ENCODE measurements at places on chromosomes 2 and 18.

DNA sequence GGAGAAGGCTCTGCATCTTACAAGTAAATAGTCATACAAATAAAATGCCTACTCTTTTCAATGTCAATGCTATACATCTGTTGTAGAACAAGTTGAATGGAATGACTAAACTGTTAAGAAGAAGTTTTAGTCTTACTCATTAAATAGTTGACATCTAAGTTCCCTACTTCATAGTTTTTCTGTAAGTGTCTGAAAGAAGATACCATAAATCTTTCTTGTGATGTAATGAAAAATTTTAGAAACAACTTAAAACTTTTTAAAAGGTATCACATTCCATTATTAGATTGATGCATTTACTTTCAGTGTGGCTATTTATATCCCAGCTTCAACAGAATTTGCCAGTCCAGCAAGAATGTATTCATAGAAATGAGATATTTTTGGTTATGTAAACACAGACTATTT lies 185.2 kb upstream of the EPC2 start:
- DNase-seq, result no peak

GRCh38 chr2:38159191-38159590 lies 83.2 kb upstream of the CYP1B1 start:
- DNase-seq, result no peak

DNA sequence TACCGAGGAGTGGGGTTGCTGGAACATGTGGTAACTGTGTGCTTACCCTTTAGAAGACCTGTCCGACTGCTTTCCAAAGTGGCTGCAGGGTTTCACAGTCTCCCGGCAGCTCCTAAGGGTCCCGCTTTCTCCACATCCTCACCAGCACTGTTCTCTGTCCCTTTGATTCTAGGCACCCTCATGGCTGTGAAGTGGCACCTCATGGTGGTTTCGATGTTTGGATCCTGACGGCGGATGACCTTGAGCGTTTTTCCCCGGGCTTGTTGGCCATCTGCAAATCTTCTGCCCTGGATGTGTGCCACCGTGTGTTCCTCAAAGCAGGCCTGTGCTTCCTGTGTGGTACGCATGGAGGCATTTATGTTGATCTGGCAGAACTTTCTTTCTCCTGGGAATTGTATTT lies 292.5 kb upstream of the HDAC4 start:
- DNase-seq, result no peak

GRCh38 chr2:214730800-214731407 lies 78.6 kb downstream of the BARD1 start:
- peak; percentile 74 for DNase-seq

- DNase-seq, result no peak
Measured at GRCh38 chr2:7452110-7452876, 535.1 kb downstream of the RNF144A start.

DNA sequence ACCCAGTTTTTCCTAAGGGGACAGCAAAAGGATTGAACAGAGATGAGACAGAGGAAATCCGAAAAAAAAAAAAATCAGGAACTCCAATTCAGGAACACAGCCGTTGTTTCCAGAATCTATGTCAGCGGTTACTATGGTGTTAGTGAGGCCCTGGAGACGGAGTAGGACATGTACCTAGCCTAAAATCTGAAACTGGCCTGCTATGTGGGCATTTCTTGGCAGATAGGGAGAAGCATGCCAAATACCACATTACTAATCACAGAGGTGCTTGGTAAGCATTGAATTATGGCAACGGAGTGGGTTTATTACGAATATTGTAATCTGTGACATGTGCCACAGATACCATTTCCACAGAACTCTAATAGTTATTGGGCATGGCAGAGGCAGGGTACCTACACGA lies 530.6 kb downstream of the CCDC85A start:
- no peak for DNase-seq
